Progenitor cell of endocrine pancreas (in vitro differentiated cells): ENCODE measurements at places on chromosomes 6 and 20. TPM values are rescaled to one million over a fixed set of nuclear protein-coding genes. Genes with fewer than 3 reads are reported as not detected.

DNA sequence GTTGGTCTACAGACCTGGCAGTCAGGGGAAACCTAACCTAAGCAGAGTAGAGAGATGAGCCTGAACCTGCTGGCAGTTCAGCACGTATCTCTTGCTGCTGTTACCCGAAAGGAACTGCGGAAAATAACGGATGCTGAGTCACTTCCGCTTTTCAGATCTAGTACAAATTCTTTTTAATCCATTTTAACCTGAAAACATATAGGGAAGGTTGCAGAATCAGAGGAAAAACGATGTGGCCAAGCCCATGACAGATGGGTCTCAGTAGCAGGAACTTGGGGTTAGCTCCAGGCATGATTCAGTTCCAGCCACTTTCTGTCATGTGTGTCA lies 351.9 kb upstream of the PRND start:
- H3K36me3 ChIP-seq: no peaks in the 10 kb centered on the region
- H3K27me3 ChIP-seq: no peaks in the 10 kb centered on the region
- no peak overlapping the region for H3K4me3 ChIP-seq
- no peak for DNase-seq

GRCh38 chr20:44113618-44114376 lies 73.2 kb downstream of the JPH2 start:
- no peak overlapping the region for H3K27ac ChIP-seq
- no peak overlapping the region for H3K4me3 ChIP-seq
- peaks cover 3% of the 10 kb centered on the region for H3K27me3 ChIP-seq
- H3K4me1 ChIP-seq: peaks cover 1% of the 10 kb centered on the region

DNA sequence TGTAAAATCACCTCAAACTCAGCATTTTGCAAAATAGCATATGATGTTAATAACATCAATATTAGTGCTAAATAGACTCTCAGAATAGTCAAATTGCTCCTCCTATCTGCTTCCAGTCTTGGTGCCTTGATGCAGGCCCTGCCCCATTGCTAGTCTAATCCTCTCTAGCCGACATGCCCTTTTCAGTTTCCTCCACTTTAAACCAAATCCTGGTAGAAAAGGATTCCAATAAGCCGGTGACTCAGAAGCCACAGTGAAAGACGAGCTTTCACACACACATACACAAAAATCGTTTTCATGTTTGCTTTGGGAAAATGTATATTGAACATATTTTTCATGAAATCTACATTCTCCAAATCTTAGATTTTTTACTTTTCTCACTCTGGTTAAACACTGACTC lies 203.1 kb downstream of the LMBRD1 start:
- H3K27ac ChIP-seq: no peak overlapping the region
- H3K4me3 ChIP-seq: no peak overlapping the region

DNA sequence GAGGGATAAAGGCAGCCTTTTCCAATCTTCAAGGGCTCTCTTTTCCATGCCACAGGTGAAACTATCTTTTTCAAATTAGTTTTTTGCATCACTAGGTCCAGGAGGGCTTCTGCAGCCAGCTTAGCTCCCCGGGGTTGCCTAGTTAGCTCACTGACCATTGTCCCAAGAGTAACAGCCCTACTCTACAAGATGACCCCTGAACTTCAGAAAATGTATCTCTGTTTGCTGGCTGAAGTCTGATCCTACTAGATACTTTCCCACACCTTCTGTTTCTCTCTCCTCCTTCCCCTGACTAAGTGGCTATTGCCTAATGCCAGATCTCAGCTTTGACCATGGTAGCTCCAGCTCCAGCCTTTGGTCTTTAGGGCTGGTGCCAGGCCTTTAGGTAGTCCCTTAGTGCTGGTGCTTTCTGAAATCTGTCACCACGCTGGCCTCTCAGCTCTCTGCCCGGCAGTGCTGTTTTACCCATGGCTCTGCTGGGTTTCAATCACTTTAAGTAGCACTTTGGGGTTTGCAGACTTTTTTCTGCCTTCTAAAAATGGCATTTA lies 255.1 kb downstream of the RNGTT start:
- H3K27ac ChIP-seq: peak overlapping the region; percentile 88
- peaks cover 3% of the 10 kb centered on the region for H3K36me3 ChIP-seq
- peaks cover 8% of the 10 kb centered on the region for H3K4me1 ChIP-seq

DNA sequence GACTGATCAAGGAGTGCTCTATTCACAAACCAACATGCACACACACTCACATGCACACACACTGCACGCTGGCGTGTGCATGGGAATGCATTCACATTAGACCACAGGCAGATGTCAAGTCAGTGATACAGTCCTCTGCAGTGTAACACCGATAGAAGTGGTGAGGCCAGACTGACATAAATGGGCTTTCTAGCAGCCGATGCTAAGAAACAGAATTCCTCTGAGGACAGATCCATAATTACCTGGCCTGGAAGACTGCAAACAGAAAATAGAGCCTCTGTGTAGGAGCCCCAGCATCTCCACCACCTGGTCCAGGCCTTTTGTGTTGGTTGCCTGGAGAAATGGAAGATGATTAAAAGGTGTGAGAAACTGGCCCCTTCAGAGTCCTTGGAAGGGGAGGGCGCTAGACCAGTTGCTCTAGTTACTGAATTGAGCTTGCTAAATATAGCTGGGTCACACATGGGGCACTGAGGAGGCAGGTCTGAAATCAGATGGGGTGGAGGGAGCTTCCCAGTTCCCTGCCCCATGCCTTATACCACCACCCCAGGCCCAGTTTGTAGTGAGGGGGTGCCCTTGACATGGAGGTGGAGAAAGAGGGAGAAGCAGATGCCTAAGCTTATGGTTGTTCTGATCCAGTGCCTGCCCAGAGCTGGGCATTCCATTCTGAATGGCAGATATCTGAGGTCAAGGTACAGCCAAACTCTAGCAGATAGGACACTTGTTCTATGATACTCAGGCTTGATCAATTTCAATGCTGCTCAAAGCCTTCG lies 233.8 kb downstream of the LRFN2 start:
- no peak overlapping the region for H3K27ac ChIP-seq
- H3K4me3 ChIP-seq: no peak overlapping the region
- H3K27me3 ChIP-seq: peaks cover 2% of the 10 kb centered on the region
- H3K36me3 ChIP-seq: no peaks in the 10 kb centered on the region

DNA sequence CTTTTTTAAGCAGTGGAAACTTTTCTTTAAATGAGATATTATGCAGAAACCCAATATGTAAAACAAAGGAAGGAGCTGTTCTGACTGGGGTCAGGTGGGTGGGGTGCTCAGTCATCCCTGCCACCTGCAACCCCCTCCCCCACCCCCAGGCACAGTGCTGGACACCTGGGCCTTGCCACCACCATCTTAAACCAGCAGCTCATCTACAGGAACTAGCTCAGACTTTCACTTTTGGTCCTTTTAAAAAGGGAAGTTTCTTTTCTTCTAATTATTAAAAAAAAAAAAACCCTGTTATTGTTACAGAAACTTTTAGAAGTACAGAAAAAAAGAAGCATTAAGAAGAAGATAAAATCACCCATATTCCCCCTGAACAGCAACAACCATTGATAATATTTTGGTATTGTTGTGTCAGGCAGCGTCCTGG lies 37.1 kb downstream of the PPP1R16B start:
- H3K27me3 ChIP-seq: no peaks in the 10 kb centered on the region
- H3K4me3 ChIP-seq: no peak overlapping the region
- no peak for DNase-seq
- H3K36me3 ChIP-seq: no peaks in the 10 kb centered on the region
- H3K27ac ChIP-seq: no peak overlapping the region

- DNase-seq: no peak
- H3K4me3 ChIP-seq: no peak overlapping the region
- H3K27me3 ChIP-seq: no peaks in the 10 kb centered on the region
- peaks cover 1% of the 10 kb centered on the region for H3K36me3 ChIP-seq
- no peak overlapping the region for H3K27ac ChIP-seq
Observed at GRCh38 chr6:17869753-17870050, 117.7 kb downstream of the KIF13A start.

- DNase-seq: no peak
- peaks cover 7% of the 10 kb centered on the region for H3K4me1 ChIP-seq
- H3K27ac ChIP-seq: no peak overlapping the region
- peaks cover 6% of the 10 kb centered on the region for H3K27me3 ChIP-seq
- H3K4me3 ChIP-seq: no peak overlapping the region
Observed at GRCh38 chr6:118744261-118744941, 93.0 kb upstream of the CEP85L start.

GRCh38 chr6:157017861-157018260 lies 240.7 kb downstream of the ARID1B start:
- H3K4me1 ChIP-seq: peaks cover 22% of the 10 kb centered on the region
- no peak overlapping the region for H3K4me3 ChIP-seq
- no peak for DNase-seq
- H3K36me3 ChIP-seq: no peaks in the 10 kb centered on the region

Gene TXLNB
- total RNA-seq: not detected in 2 replicates

Gene GINS1
- total RNA-seq: 25.2 and 29.0 TPM in 2 replicates

Gene DNMT3B
- 15.4 and 15.9 TPM in 2 replicates for total RNA-seq

Gene CST4
- total RNA-seq: not detected in 2 replicates

Gene CST5
- not detected in 2 replicates for total RNA-seq

Gene HLA-DRB1
- 4.6 and 7.7 TPM in 2 replicates for total RNA-seq
